ENCODE measurements at places on chromosomes 3 and 15.

GRCh38 chr15:22229990-22230819 lies 149.9 kb downstream of the OR4M2 start:
- no peak for DNase-seq

GRCh38 chr3:117133066-117133465 lies 423.5 kb downstream of the TUSC7 start:
- DNase-seq = no peak

DNA sequence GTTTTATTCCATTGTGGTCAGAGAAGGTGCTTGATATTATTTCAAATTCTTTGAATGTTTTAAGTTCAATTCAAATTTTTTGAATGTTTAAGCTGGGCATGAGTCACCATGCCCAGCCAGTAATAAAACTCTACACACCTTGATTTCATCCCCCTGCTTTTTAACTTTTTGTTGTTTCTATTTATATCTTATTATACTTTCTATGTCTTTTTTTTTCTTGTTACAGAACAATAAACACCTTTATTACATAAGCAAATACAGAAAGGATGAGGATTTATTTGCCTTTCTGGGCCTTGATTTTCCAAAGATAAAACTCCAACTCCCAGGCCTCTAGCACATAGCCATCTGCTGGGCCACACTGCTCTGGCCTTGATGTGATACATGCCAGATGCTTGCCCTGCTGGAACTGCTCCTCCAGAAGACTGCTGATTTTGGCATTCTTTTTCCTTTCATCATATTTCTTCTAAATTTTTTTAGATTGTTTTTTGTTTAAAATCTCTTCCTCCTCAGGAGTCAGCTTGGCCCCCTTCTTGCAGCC lies 14.0 kb downstream of the DNAH12 start:
- DNase-seq = no peak

GRCh38 chr15:71011503-71012155 lies 103.6 kb upstream of the THSD4 start:
- peak; percentile 46 for DNase-seq

GRCh38 chr3:125337506-125337905 lies 37.6 kb downstream of the ZNF148 start:
- no peak for DNase-seq

- DNase-seq = no peak
Observed at GRCh38 chr3:129534428-129535027, 6.1 kb downstream of the RHO start.

- DNase-seq = no peak
Observed at GRCh38 chr15:31498756-31499155, 172.1 kb downstream of the KLF13 start.

DNA sequence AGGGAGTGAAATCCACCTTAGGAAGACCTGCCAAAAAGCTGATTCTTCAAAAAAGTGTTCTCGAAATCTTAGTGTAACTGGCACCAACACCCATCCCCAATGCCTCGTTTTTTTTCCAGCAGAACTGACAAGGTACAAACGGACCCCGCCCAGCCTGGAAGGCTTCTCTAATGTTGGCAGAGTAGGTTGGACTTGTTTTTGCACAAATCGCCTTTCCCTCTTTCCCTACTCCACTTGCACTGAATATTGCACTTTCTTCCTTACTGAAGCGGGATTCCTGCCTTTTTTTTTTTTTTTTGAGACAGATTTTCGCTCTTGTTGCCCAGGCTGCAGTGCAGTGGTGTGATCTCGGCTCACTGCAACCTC lies 544 bp upstream of the TIMMDC1 start:
- DNase-seq = peak; percentile 20

DNA sequence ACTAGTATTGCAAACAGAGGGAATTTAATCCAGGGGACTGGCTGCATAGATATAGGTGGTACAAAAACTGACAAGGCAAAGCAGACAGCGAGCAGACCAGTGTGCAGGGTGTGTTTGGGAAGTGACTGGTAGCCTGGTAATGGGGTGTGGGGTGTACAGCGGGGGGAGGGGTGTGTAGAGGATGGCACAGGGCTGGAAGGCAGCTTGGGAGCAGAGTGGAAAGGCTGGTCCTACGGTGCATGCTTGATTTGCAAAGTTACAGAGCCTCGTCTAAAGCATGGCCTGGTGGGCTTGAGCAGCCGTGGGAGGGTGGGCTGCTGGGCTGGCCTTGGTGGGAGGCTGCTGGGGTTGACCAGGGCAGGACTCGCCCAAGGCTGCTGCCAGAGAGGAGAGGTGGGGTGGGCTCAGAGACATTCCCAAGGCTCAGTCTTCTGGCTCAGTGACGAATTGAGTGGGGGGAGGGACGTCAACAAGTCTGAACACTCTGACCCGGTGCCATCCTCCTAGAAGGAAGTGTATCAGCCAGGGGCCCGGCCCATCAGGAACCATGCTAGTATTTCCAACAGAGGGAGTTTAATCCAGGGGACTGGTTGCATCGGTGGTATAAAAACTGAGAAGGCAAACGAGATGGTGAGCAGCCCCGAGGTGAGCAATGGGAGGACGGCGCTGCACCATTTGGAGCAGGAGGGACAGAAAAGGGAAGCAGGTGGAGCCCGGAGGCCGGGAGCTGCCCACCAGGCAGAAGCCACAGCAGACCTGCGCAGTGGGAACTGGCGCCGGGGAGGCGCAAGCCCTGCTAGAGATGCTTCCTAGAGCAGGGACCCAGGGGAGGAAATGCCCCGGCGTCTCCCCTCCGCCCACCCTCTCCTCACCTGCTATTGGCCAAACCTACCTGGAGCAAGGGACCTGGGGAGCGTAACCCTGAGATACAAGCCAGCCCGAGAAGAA lies 29.2 kb downstream of the CPN2 start:
- no peak for DNase-seq

DNA sequence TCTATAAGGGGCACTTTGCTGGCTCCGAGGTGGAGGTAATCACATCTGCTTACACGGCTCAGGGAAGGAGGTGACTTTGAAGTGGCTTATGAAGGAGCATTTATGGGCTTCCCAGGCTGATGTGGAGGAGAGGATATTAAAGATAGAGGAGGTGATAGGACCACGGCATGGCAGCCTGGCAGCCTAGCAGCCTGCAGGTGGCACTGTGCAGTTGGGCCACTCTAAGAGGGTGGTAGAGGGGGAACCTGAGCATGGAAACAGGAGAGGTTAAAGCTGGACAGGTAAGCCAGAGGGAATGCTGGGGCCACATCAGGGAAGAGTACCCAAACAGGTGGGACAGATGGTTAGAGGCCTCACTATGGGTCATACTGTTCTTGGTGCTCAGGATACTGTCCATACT lies 375.0 kb downstream of the WDR72 start:
- no peak for DNase-seq

- no peak for DNase-seq
Observed at GRCh38 chr3:98746882-98747281, 16.3 kb upstream of the ST3GAL6 start.

GRCh38 chr3:71149959-71150954 lies 433.3 kb downstream of the FOXP1 start:
- DNase-seq = peak; percentile 49

- no peak for DNase-seq
Observed at GRCh38 chr3:131973731-131974130, 61.1 kb downstream of the CPNE4 start.

DNA sequence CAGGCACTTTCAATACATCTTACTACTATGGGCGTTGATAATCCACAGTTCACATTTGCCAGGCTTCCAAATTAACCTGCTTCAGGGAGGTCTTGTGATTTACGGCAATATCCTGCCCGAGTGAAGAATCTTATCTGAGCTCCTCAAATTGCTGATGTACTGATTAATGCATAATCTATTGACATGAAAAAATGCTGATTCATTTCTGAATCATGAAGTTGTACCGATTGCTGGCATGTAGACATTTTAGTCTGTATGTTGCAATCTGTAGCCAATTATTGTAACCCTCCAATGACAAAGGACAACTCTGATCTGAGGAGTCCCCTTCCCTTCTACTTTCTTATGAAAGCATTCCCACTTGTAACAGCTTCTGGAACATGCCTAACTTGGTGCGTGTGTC lies 97.2 kb downstream of the SEC22A start:
- DNase-seq = no peak

- DNase-seq = no peak
Observed at GRCh38 chr3:71593106-71593505, 9.6 kb upstream of the FOXP1 start.

GRCh38 chr3:110969229-110970211 lies 102.1 kb upstream of the NECTIN3 start:
- DNase-seq = no peak

GRCh38 chr3:195098741-195099525 lies 172.0 kb downstream of the XXYLT1 start:
- no peak for DNase-seq

GRCh38 chr3:42036483-42036823 lies 54.7 kb upstream of the TRAK1 start:
- no peak for DNase-seq

GRCh38 chr3:172800156-172800555 lies 49.6 kb downstream of the ECT2 start:
- DNase-seq = no peak

GRCh38 chr3:11523572-11524101 lies 120.1 kb downstream of the VGLL4 start:
- DNase-seq = no peak

GRCh38 chr3:41095702-41096101 lies 103.6 kb upstream of the CTNNB1 start:
- no peak for DNase-seq

DNA sequence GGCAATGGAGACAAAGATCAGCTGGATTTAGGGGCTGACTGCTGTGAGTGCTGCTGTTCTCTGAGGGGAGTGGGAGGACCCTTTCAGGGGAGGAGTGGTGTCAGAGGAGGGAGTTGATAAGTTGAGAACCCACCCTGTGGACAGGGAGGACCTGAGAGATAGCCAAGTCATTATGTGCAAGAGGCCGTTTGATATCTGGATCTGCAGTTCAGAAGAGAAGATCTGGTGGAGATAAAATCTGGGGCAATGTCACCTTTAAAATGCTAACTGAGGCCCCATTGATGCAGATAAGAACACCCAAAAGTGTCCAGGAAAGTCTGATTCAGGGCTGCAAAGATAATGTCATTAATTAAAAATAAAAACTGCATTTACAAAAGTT lies 256.1 kb upstream of the HES1 start:
- no peak for DNase-seq

- DNase-seq = no peak
Observed at GRCh38 chr15:72492733-72493132, 18.6 kb downstream of the ARIH1 start.

DNA sequence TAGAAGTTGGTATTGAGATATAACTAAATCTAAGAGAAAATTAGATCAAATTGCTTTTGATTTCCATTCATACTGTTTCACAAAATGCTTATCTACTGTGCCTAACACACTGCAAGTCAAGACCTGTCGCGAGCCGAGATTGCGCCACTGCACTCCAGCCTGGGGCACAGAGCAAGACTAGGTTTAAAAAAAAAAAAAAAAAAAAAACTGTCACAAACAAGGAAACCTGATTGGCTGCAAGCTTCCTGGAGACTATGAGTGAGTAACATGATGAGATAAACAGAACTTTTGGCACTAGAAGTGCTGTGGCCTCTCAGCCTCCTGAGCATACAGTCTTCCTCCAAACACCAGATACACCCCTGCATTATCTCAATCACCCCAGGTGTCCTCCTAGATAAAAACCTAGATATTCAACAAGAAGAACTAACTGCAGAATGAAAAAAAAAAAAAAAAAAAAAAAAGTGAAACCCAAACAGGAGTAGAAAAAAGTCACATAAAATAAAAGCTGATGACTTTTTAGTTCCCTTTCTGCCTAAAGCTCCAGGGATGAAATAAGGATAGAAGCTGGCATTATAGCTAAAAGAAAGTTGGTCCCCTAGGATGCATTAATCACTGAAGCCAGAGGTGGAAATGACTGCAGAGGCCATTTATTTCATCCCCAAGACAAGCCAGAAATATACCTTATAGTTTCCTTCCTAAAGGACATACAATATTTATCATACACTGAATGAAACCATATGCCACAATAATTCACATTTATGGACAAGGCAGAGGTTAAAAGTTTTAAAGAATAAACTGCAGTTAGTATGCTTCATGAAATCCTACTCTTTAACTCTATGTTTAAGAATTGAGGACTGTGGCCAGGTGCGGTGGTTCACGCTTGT lies 82.4 kb downstream of the P3H2 start:
- DNase-seq = peak; percentile 89

- no peak for DNase-seq
Observed at GRCh38 chr15:63238796-63239195, 38.6 kb upstream of the APH1B start.

- DNase-seq = no peak
Observed at GRCh38 chr15:100958326-100959065, 39.3 kb downstream of the LRRK1 start.

DNA sequence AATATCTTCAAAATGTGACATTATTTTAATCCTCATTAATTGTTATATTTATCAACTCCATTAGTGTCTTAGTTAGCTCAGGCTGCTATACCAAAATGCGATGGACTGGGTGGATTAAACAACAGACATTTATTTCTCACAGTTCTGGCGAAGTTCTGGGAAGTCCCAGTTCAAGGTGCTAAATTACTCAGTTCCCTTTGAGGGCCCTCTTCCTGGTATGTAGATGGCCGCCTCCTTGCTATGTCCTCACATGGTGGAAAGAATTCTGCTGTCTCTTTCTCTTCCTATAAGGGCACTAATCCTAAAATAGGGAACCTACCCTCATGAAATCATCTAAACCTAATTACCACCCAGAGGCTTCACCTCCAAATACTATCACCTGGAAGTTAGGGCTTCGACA lies 38.8 kb upstream of the DUT start:
- DNase-seq = no peak

- no peak for DNase-seq
Observed at GRCh38 chr3:101722394-101723173, 1.8 kb upstream of the CEP97 start.

DNA sequence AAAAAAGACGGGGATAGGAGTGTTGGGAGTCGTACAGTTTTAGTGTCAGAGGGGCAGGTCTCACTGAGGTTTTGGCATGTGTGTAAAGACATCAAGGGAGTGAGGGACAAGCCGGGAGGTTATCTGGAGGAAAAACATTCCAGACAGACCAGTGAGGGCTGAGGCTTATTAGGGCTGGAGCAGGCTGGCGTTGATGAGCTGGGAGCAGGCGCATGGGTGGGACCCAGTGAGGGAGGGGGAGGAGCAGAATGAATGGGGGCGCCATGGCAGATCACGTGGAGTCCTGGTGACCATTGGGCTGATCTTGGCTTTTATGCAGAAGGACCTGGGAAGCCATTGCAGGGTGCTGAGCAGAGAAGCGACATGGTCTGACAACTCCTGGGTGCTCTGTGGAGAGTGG lies 180.2 kb downstream of the SLCO3A1 start:
- DNase-seq = no peak

GRCh38 chr15:79496838-79497237 lies 64.7 kb downstream of the MINAR1 start:
- no peak for DNase-seq

DNA sequence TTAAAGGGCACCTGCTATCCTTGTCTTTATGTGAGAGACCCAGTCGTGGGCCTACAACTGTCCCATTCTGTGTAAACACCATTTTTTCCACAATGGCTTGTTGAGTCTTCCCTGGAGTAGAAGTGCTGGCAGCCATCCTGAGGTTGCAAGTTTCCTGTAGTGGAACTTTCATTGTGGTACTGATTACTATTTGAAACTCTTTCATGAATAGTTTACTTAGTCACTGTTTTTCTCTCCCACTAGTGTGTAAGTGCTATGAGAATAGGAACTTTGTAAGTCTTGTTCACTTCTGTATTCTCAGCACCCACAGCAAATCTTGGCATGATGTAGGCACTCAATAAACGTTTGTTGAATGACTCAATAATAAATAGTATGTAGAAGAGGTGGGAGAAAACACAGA lies 48.6 kb downstream of the RARB start:
- no peak for DNase-seq

GRCh38 chr3:115341208-115341607 lies 194.1 kb upstream of the ZBTB20 start:
- no peak for DNase-seq

- no peak for DNase-seq
Observed at GRCh38 chr3:38998086-38998485, 53.7 kb downstream of the SCN11A start.

Measured in NCI-H1105 treated with DMSO at 0.1 percent for 48 hours (cell line).